ENCODE measurements at places on chromosomes 12 and 14.

- DNase-seq: no peak
These were observed 40.6 kb upstream of the VSX2 start for GRCh38 chr14:74198441-74199234.

- DNase-seq: no peak
These were observed 170.7 kb upstream of the E2F7 start for GRCh38 chr12:77236066-77236465.

- DNase-seq: no peak
These were observed 382.7 kb downstream of the RGS6 start for GRCh38 chr14:72314808-72315435.

- DNase-seq: no peak
These were observed 91.6 kb upstream of the PAWR start for GRCh38 chr12:79782172-79782900.

- no peak for DNase-seq
These were observed 61.4 kb upstream of the TUNAR start for GRCh38 chr14:95815226-95815690.

DNA sequence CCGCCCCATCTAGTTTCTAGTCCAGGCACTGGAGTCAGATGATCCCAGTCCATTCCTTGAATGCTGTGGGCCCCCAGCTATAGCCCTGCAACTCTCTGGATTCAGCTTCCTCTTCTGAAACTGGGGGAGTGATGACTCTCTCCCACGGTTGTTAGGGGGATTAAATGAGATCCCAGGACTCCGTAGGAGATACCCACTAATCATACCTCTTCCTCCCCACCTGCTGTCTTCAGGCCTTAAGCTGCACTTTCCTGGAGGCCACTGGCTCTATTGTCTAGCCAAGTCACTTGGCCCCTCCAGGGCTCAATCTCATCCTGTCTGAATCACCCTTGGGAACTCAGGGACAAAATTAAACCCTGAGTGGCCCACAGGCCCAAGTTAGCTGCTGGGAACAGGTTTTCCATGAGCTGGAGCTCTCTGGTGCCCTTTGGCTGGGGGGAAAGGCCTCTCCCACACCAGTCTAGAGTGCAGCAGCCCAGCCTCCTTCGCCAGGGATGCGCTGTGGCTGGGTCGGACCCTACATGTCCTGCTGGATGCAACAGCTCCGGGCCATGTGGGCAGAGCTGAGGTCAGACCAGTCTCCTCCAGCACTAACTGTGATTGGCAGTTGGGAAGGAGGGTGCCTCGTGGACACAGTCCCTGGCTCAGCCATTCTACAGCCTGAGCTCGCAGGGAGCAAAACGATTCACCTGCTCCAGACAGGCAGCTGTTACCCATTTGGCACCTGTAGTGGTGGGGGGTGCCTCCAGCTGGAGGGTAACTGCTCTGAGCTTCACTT lies 6.0 kb upstream of the ASB2 start:
- no peak for DNase-seq

GRCh38 chr12:124238886-124239285 lies 56.0 kb upstream of the RFLNA start:
- no peak for DNase-seq

- DNase-seq: no peak
These were observed 183.6 kb downstream of the MED13L start for GRCh38 chr12:116093915-116094314.

- no peak for DNase-seq
These were observed 15.9 kb upstream of the DHRS2 start for GRCh38 chr14:23620177-23620702.

DNA sequence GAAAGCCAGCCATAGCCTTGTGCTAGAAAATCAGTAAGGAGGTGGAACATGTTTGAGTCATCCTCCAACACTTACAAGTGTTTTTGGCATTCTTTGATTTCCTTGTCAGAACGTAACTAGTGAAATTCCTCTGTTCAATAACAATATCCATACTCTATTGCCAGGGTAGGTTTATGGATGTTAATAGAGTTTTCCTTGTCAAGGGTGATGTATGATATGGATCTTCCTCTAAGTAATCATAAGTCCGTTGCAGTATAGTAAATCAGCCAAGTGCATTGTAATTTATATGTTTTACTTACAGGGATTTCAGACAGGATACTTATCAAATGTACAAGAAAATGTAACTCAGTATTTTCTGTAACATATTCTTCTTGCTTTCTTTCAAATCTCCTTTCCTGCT lies 19.4 kb downstream of the NAV3 start:
- no peak for DNase-seq

DNA sequence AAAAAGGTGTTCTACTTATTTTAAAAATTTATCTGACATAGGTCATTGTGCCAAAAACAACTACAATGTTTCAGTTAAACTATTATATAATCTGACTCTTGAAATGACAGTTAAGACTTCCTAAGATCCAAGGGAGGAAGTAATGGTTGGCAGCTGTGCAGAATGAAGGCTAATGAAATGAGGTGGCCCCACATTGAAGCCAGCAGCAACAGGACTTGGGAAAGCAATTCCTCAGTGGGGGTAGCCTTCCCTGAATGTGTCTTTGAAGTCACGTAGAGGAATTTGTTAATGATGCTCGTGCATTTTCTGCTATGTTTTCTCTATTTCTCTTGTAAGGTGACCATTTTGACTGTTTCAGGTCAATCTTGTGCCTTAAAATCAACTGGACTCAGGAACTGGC lies 162.4 kb upstream of the DAAM1 start:
- DNase-seq: no peak

- peak; percentile 71 for DNase-seq
These were observed at the start of gene LRRC9 for GRCh38 chr14:59919570-59920377. LRRC9 (plus strand) TSS chr14:59920144.

GRCh38 chr12:77540097-77540496 lies 290.6 kb upstream of the NAV3 start:
- no peak for DNase-seq

- DNase-seq: peak; percentile 38
These were observed 238.5 kb downstream of the CACNA1C start for GRCh38 chr12:2291182-2291832.

DNA sequence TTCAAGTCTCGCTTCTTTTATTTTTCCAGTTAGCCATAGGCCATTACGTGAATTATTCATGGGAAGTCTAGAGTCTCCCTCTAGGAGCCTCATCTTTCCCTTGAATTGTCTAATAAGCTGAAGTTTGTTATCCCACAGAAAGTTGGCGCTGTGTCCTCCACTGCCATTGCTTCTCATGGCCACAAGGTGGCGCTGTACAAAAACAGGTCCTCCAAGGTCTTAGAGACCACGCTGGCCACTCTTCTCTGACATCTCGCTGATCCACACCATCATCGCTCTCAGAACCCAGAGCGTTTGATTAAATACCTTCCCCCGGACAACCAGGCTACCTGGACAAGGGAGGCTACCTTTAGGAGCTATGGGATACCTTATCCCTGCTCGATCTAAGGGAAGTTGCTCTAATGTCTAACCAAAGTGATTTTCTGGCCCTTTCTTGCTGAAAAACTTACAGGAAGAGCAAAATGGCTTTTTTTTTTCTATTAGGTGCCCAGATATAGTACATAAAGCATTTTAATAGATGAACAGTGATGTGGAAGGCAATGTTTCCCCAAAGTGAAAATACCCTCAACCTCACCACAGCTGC lies 110.0 kb downstream of the CCDC60 start:
- DNase-seq: peak; percentile 15

GRCh38 chr12:112473056-112473455 lies 54.3 kb downstream of the PTPN11 start:
- no peak for DNase-seq

DNA sequence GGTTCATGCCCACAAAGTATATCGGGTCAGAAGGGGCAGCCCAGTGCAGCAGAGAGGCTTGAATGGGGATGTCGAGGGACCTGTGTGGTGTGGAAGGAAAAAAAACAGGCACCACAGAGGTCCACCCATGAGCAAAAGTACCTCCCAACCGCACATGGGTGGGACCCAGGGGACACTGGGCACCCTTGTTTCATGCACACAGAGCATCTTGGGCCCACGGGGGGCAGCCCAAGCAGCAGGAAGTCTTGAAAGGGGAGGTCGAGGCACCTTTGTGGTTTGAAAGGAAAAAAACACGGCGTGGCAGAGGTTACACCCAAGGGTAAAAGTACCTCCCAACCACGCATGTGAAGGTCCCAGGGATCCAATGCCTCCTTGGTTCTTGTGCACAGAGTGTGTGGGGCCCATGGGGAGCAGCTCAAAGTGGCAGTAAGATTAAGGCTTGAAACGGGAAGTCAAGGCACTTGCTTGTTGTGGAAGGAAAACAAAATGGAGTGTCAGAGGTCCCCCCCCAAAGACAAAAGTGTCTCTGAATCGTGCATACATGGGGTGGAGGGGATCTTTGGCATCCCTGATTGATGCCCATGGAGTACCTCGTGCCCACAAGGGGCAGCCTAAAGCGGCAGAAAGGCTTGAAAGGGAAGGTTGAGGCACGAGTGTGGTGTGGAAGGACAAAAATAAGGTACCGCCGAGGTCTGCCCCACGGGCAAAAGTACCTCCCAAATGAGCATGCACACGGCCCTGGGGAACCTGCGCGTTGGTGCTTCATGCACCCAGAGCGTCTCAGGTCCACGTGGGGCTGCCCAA lies 575.5 kb downstream of the ALG10 start:
- DNase-seq: no peak

GRCh38 chr14:104819361-104819781 lies 18.5 kb downstream of the ZBTB42 start:
- DNase-seq: no peak

DNA sequence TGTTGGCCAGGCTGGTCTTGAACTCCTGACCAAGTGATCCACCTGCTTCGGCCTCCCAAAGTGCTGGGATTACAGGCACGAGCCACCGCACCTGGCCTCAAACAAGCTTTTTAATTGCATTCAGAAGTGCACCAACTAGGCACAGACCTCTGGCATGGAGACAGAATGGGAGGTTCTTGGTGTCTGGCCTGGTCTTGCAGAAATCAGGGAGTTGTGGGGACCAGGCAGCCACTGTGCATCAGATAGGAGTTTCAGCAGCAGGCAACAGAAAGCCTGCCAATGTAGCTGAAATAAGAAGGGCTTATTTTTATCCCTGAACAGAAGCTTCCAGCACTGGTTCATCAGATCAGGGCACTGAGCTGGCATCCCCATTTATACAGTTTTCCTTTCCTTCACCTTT lies 22.2 kb upstream of the TCL1B start:
- DNase-seq: no peak

GRCh38 chr12:51364001-51364400 lies 17.5 kb upstream of the CELA1 start:
- DNase-seq: no peak

DNA sequence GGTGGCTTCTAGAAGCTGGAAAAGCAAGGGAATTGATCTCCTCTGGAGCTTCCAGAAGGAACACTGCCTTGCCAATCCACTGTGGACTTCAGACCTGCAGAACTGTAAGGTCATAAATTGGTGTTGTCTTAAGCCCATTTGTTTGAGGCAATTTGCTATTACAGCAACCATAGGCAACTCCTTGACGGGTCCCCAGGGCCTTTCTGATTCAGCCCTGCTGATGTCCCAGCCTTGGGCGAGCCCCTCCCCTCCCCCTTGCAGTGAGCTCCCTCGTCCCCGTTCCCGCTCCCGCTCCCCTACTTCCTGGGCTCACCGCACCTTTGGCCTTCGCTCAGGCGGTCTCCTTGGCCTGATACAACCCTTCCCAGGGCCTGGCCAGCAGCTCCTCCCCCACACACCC lies 18.9 kb upstream of the DIO3 start:
- DNase-seq: no peak

GRCh38 chr12:129594098-129594497 lies 309.7 kb downstream of the TMEM132D start:
- DNase-seq: no peak

- no peak for DNase-seq
These were observed 9.5 kb upstream of the EEA1 start for GRCh38 chr12:92938638-92939037.

DNA sequence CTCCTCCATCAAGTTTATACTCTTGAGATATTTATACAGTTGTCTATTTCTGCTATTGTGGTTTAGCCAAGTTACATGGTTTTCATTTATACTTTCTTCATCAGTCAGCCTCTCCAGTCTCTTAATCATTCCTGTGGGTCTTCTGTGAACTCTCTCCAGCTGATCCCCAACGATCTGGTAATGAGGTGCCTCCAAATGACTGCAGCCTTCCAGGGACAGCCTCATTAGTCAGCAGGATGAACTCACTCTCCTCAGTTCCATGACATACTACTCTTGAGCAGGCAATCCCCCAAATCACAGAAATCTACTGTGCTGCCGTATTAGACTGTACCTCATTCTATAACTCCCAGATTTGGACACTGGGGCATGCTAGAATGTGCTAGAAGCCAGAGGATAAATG lies 15.3 kb downstream of the AREL1 start:
- DNase-seq: no peak

- no peak for DNase-seq
These were observed 10.5 kb upstream of the PNMA1 start for GRCh38 chr14:73724696-73725095.

DNA sequence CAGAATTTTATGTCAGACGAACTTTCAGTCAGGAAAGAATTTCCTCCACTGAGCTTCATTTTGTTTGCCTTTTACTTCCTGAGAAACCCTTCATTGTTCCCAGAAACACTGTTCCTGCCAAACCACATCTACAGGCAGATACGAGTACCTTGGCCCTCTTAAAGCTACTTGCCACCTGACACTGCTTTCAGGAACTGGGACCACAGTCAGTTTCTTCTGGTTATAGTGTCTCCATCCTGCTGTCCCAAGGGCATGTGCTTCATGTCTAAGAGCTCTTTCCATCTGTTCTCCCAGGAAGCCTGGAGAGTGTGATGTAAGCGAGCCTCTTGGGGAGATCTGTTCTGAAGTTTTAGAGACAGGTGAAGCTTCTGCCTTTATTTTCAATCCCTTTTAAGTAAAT lies 161.7 kb upstream of the PLEKHA5 start:
- no peak for DNase-seq

- no peak for DNase-seq
These were observed 100.2 kb upstream of the PRICKLE1 start for GRCh38 chr12:42689699-42690098.

- DNase-seq: no peak
These were observed 1117.6 kb upstream of the TMEM132C start for GRCh38 chr12:127149226-127149964.

GRCh38 chr12:47844264-47845019 lies 24.7 kb upstream of the HDAC7 start:
- DNase-seq: peak; percentile 55

DNA sequence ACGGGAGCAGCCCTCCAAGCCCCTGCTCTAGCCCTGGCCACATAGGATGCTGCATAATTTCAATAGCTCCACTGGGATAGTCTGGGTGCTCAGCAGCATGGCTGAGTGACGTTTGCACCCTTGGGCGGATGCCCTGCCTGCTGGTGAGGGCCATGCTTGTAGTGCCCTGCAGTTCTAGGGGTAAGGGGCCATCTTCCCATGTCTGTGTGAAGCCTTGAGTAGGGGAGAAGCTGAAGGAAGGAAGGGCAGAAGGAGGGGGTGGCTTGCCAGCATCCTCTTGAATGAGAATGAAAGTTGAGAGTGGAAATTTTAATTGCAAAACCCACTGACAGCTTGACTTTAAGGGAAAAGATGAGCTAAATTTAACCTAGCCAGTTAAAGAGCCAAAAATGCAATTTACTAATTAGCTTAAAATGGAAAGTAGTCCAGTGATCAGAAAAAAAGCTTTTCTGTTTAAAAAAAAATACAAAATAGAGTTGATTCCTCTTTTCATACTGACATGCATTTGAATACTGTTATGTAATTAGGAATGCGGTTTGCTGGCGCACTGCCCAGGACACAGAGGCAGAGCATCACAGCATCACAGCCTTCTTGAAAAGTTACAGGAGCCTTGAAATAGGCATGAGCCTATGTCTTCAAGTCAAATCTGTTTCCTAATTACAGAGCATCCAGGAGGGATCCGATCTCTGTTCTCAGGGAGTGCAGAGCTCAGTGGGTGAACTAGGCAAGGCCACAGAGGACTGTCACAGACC lies 18.5 kb upstream of the EML1 start:
- no peak for DNase-seq

Data from DMS153 (cell line).